Left ventricle myocardium superior (tissue), 1 donor: ENCODE measurements at places on chromosomes 2 and 18. TPM values are rescaled to one million over a fixed set of nuclear protein-coding genes. Genes with fewer than 3 reads are reported as not detected.

Gene LCT
- not detected for total RNA-seq

DNA sequence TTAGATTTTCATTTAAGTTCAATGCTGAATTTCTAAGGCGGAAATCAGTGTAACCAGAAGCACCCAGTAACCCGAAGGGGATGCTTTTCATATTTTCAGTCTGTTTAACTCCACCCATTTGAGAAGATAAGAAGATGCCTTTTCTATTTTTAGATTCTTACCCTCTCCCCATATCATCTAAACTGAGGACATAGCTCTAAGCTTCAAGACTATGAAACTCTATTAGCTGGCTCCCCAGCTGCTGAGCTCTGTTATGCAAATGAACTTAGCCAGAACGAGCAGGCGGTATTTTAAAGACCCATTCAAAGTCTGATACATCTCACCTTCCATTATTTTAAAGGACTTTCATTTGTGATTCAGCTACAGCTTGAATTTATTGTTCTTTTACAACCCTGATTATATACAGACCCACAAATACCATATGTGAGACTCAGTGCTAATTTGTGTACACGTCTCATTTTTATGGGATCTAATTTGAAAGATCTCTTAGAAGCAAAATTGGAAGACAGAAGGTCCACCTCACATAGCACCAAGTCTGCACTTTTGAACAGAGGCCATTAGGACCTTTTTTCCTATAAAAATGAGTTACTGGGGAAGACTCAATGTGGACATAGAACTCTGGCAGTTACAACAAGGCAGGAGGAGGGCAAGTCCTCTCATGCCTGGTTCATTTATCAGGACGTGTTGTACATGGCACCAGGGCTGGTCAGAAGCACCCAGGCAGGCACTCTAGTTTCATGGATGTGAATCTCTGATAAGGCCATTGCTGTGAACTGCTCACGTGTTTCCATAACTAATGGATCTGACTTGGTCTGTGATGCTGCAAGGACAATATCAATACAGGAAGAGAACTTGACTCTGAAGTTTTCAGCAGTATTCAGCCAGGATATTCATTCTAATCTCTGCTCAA is 16.3 kb downstream of the CDC42EP3 start:
- no peak for DNase-seq

Gene PCGF1
- total RNA-seq = 26.8 TPM

Gene PAIP2B
- 78.1 TPM for total RNA-seq
